Spinal cord (tissue), 10 donors: ENCODE measurements at places on chromosomes 12 and 14. TPM values are rescaled to one million over a fixed set of nuclear protein-coding genes. Genes with fewer than 3 reads are reported as not detected.

Gene RHEBL1
- polyA plus RNA-seq, result 4.1 TPM

Gene GDF3
- 0.12 TPM for polyA plus RNA-seq

Gene DPF3
- 14.5 TPM for polyA plus RNA-seq

Gene LRIG3
- 13.3 TPM for polyA plus RNA-seq

Gene GLS2
- 9.6 TPM for polyA plus RNA-seq

Gene CBLN3
- polyA plus RNA-seq, result 1.4 TPM

Gene HOXC4
- 100 TPM for polyA plus RNA-seq

Gene RIMBP2
- polyA plus RNA-seq, result 37.3 TPM

Gene SERPINA5
- 1.1 TPM for polyA plus RNA-seq

Gene NFYB
- 61.3 TPM for polyA plus RNA-seq

Gene GUCY2C
- polyA plus RNA-seq, result 0.16 TPM

Gene CD69
- 1.8 TPM for polyA plus RNA-seq

Gene RCOR1
- polyA plus RNA-seq, result 19.1 TPM

Gene AJUBA
- 13.3 TPM for polyA plus RNA-seq

Gene SLC2A14
- polyA plus RNA-seq, result 0.96 TPM

Gene DNAJC22
- polyA plus RNA-seq, result 2.4 TPM

Gene DLGAP5
- 9.8 TPM for polyA plus RNA-seq

Gene OR6J1
- 0.43 TPM for polyA plus RNA-seq

Gene TSPAN11
- 48.6 TPM for polyA plus RNA-seq

Gene HOTAIR
- not detected for polyA plus RNA-seq

Gene SLC25A29
- polyA plus RNA-seq, result 131 TPM

Gene CTSG
- polyA plus RNA-seq, result 0.36 TPM

Gene SERPINA9
- not detected for polyA plus RNA-seq

Gene NEUROD4
- 1.1 TPM for polyA plus RNA-seq

Gene EEA1
- 17.3 TPM for polyA plus RNA-seq

Gene SPIC
- polyA plus RNA-seq, result not detected

Gene DBX2
- 27.8 TPM for polyA plus RNA-seq

Gene RASSF9
- 5.0 TPM for polyA plus RNA-seq

Gene CCDC197
- polyA plus RNA-seq, result not detected

Gene CLEC4E
- polyA plus RNA-seq, result not detected

Gene RGS6
- polyA plus RNA-seq, result 11.5 TPM

Gene ATP2B1
- 70.1 TPM for polyA plus RNA-seq
